ENCODE measurements at places on chromosomes 6 and 20.

DNA sequence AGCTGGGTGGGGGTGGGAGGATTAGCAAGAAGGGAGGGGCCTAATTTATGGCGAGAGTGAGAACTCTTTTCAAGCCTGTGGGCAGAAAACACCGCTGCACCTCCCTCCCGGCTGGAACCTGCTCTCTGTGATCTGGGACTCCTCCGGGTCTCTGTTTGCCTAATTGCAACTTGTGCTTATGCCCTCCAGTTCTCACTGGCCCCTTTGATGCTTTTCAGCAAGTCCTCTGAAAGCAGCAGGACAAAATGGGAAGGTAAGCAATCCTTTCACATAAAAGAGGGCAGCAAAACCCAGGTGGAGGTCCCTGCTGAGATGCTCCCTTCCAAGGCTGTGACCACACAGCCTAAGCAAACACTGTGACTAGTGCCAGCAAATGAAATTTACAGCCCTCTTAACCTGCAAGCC is 523.0 kb upstream of the FLRT3 start:
- DNase-seq: no peak

GRCh38 chr6:110833831-110834230 is 18.6 kb upstream of the CDK19 start:
- DNase-seq: no peak

DNA sequence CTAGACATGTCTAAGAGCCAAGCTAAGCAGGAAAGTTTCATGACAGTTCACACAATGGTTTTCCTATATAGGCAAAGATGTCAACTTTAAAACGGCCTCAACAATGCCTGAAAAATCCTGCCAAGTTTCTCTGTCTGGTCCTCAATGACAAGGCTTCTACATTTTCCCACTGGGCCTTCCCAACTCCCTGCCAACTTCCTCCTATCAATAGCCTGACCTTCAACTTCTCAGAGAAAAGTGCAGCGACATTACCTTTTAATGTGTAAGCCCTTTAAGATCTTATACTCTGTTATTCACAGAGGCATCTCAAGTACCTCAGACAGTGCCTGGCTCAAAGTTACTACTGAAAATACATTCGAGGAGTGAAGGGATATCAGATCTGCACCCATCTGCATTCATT is 56.2 kb upstream of the BTBD3 start:
- DNase-seq: no peak

- no peak for DNase-seq
Measured at GRCh38 chr20:9035126-9035525, 33.8 kb upstream of the PLCB4 start.

DNA sequence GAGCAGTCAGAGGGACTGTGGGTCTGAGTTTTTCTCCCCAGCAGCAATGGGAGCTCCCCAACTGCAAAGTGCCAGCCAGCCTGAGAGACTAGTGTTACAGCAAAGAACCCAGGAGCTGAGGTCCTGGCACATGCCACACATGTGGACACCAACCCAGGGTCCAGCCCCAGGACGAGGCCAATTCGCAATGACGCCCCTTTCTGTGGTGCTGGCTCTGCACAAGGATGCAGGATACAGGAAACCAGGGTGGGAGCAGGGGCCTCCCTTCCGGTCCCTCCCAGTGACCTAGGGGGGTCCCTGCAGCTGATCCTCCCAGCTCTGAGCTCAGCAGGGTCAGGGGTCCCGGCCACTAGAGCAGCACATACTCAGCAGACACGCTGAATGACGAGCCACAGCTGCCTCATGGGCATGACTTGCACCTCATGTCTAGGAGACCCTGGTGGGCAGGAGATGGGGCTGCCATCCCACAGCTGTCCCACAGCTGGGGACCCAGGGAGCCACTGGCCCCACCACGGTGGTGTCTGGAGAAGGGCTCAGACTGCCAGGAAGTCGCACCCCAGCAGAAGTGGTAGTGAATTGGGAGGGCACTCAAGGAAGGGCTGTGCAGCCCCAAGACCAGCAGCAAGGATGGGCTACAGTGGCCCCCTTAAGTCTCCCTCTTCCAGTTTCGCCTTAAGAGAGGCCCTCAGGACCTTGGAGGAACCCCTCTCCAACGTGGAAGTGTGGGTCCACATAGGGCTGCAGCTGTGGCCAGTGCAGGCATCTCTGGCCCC is 3.6 kb downstream of the ARFRP1 start:
- DNase-seq: no peak

- DNase-seq: no peak
Measured at GRCh38 chr6:128676456-128676855, 156.1 kb upstream of the PTPRK start.

- DNase-seq: no peak
Measured at GRCh38 chr6:34272013-34272926, 23.5 kb upstream of the SMIM29 start.

GRCh38 chr6:87391334-87391733 is 16.4 kb upstream of the CFAP206 start:
- peak; percentile 2 for DNase-seq

DNA sequence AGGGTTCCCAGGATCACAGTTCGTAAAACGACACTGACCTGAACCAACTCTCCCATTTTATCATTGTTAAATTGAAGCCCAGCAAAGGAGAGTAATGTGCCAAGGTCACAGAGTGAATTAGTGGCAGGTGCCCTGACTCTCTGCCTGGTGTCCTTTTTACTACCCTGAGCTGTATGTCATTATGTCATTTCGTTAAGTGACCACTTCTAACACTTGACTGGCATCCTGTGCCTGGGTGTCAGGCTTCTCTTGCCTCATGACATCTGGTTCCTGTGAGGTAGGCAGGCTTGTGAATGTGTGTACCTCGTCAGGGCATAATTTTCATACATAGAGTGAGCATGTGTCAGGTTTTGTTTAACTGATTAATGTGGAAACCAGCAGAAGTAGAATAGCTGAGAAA is 48.6 kb downstream of the RALY start:
- no peak for DNase-seq

DNA sequence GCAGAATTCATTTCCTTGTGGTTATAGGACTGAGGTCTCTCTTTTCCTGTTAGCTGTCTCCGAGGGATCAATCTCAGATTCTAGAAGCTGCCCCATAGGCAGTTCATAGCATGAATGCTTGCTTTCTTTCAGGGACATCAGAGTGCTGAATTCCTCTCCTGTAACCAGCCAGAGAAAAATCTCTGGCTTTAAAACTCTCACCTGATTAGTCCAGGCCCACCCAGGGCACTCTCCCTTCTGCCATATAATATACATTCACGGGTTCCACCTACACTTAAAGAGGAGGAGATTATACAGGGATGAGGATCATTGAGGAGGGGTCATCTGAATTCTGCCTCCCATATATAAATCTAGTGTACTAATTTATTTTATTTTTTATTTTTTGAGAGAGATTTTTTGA is 2.1 kb upstream of the KCNS1 start:
- DNase-seq: no peak

- no peak for DNase-seq
Measured at GRCh38 chr6:14384175-14384949, 266.8 kb downstream of the CD83 start.
